Upper lobe of left lung (tissue), 6 donors: ENCODE measurements at places on chromosomes 2 and 18. TPM values are rescaled to one million over a fixed set of nuclear protein-coding genes. Genes with fewer than 3 reads are reported as not detected.
A peak's percentile ranks its signal among the peaks of the same experiment; 100 is the strongest.

DNA sequence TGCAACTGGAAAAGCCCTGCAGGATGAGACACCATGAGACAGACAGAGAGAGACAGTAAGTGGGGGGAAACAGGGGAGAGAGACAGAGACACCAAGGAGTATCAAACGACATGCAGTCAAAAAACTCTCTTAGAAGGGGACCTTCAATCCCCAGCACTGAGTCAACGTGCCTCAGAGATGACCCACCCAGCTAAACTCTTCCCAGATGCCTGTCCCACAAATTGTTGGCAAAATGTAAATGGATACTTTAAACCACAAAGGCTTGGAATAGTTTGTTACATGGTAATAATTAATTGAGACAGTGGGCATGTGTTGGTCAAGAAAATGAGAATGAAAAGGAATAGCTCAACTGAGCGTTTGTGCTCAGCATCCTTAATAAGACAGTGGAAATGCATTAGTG lies 98.3 kb downstream of the GRB14 start:
- H3K4me1 ChIP-seq: no peaks in the 10 kb centered on the region
- H3K27me3 ChIP-seq: no peaks in the 10 kb centered on the region
- H3K4me3 ChIP-seq: no peak overlapping the region
- no peak overlapping the region for H3K27ac ChIP-seq
- DNase-seq: no peak

DNA sequence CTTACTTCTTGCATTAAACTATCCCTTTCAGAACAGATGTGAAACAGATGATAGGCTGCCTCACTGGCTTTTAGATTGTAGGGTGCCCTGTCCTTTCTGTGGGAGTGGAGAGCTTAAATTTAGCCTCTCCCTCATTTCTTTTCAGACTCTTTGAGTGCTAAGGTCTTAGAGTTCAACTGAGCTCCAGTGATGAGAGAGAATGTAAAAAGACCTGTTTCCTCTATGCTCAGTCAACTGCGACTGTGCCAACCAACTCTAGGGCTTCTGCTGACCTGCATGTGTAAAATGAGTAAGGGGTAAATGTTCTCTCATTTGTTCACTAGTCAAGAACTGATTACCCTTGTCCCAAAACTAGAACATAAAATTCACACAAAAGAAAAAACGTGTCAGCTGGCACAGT lies 104.8 kb upstream of the TGFA start:
- no peak overlapping the region for H3K4me3 ChIP-seq
- H3K27ac ChIP-seq: no peak overlapping the region
- H3K27me3 ChIP-seq: no peaks in the 10 kb centered on the region
- DNase-seq: no peak

DNA sequence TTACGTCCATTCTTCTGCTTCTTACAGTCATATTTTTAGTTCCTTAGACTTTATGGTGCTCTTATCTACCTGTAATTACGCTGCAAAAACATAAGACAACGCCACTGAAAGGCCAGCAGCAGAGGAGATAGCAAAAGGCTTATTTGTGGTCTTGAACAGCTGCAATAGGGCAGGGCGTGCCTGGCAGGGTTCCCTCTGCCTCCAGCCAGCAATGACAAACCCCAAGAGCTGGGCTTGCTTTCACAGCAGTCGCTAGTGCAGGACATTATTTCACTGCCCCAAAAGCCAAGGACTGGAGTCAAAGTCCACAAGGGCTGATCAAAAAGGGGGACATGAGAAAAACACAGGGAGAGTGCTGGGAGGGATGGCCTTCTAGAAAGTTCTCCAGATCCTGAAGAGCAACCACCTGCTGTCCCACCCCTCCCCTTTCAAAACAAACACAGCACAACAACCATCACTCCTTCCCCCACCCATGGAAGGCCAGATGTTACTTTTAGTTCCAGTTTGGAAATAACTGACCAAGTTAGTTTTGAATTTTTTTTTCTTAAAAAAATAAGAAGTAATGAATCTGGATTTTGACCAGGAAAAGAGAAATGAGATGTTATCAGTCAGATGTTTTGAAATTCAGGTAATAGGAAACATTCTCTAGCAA lies 127.8 kb downstream of the RBMS1 start:
- peaks cover 11% of the 10 kb centered on the region for H3K36me3 ChIP-seq
- H3K4me1 ChIP-seq: peaks cover 67% of the 10 kb centered on the region
- no peaks in the 10 kb centered on the region for H3K27me3 ChIP-seq
- no peak for DNase-seq
- no peak overlapping the region for H3K4me3 ChIP-seq

- H3K27ac ChIP-seq: no peak overlapping the region
- no peaks in the 10 kb centered on the region for H3K4me1 ChIP-seq
- no peaks in the 10 kb centered on the region for H3K36me3 ChIP-seq
- no peak for DNase-seq
- H3K27me3 ChIP-seq: no peaks in the 10 kb centered on the region
Observed at GRCh38 chr2:70852824-70853223, 17.2 kb upstream of the CD207 start.

- no peaks in the 10 kb centered on the region for H3K4me1 ChIP-seq
- H3K36me3 ChIP-seq: no peaks in the 10 kb centered on the region
- H3K27ac ChIP-seq: no peak overlapping the region
- DNase-seq: no peak
- no peaks in the 10 kb centered on the region for H3K27me3 ChIP-seq
- no peak overlapping the region for H3K4me3 ChIP-seq
Observed at GRCh38 chr18:36650266-36650665, 178.5 kb downstream of the TPGS2 start.

GRCh38 chr2:139669675-139670074 lies 889.5 kb upstream of the NXPH2 start:
- no peak overlapping the region for H3K4me3 ChIP-seq
- no peaks in the 10 kb centered on the region for H3K27me3 ChIP-seq
- no peaks in the 10 kb centered on the region for H3K4me1 ChIP-seq
- no peaks in the 10 kb centered on the region for H3K36me3 ChIP-seq
- DNase-seq: no peak

GRCh38 chr2:5036256-5036655 lies 655.9 kb upstream of the SOX11 start:
- H3K27ac ChIP-seq: no peak overlapping the region
- H3K36me3 ChIP-seq: no peaks in the 10 kb centered on the region
- no peaks in the 10 kb centered on the region for H3K4me1 ChIP-seq

GRCh38 chr18:61690418-61691138 lies 202.2 kb downstream of the RNF152 start:
- no peak overlapping the region for H3K27ac ChIP-seq
- no peaks in the 10 kb centered on the region for H3K4me1 ChIP-seq
- no peak overlapping the region for H3K4me3 ChIP-seq
- no peaks in the 10 kb centered on the region for H3K27me3 ChIP-seq

DNA sequence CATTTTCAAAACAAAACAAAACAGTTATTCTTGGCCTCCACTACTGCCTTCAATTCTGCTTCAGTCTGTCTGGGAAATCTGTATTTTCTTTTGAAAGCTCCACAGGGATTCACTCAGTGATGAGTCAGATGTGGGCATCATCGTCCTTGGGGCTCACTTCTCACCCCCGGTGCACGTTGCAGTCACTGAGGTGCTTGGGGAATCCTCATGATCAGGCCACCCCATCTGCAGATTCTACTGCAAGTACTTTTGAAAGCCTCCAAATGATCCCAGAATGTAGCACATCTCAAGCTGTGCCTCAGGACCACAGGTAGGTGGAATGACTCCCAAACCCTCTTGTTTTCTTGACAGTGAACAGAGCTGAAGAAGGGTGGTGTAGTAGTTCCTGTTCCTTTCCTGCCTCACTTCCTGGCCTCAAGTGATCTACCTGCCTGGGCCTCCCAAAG lies 34.3 kb downstream of the LPIN2 start:
- H3K4me1 ChIP-seq: peaks cover 84% of the 10 kb centered on the region
- H3K36me3 ChIP-seq: no peaks in the 10 kb centered on the region
- H3K27me3 ChIP-seq: no peaks in the 10 kb centered on the region
- no peak overlapping the region for H3K4me3 ChIP-seq
- peak overlapping the region; percentile 84 for H3K27ac ChIP-seq

AMER3 gene
- not detected for total RNA-seq

ASB18 gene
- not detected for total RNA-seq

GRHL1 gene
- 18.0 TPM for total RNA-seq

LINC00305 gene
- total RNA-seq: not detected
